ENCODE measurements at places on chromosomes 2 and 18.

- H3K36me3 ChIP-seq: no peaks in the 10 kb centered on the region
- no peak overlapping the region for H3K27ac ChIP-seq
- no peaks in the 10 kb centered on the region for H3K27me3 ChIP-seq
- H3K4me3 ChIP-seq: no peak overlapping the region
- no peak for DNase-seq
Measured at GRCh38 chr2:34050413-34050812, 451.3 kb upstream of the FAM98A start.

GRCh38 chr2:69353360-69353759 lies 33.7 kb downstream of the GFPT1 start:
- no peaks in the 10 kb centered on the region for H3K4me1 ChIP-seq
- DNase-seq: no peak
- no peak overlapping the region for H3K4me3 ChIP-seq
- H3K27ac ChIP-seq: no peak overlapping the region
- no peaks in the 10 kb centered on the region for H3K27me3 ChIP-seq
- peaks cover 47% of the 10 kb centered on the region for H3K36me3 ChIP-seq

DNA sequence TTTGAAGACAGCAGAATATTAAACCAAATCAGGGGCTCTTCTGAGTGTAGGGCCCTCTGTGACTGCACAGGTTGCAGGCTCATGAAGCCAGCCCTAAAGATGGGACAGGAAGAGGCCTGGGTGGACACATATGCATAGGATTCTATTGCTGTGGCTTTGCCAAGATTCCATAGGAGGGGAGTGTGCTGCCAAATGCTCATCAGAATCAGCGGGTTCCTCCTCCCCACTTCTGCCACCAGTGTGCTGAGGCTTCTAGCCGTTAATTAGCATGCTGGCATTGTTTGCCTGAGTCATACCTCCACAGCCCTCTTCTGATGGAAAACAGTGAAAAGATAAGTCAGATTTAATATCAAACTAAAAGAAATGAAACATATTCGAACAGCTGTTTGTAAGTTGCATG lies 103.9 kb upstream of the TMEFF2 start:
- no peak overlapping the region for H3K4me3 ChIP-seq
- DNase-seq: no peak
- H3K27me3 ChIP-seq: no peaks in the 10 kb centered on the region
- H3K4me1 ChIP-seq: no peaks in the 10 kb centered on the region

GRCh38 chr18:7096838-7097237 lies 20.8 kb downstream of the LAMA1 start:
- no peak overlapping the region for H3K27ac ChIP-seq
- no peaks in the 10 kb centered on the region for H3K4me1 ChIP-seq
- no peaks in the 10 kb centered on the region for H3K27me3 ChIP-seq
- no peak for DNase-seq
- H3K4me3 ChIP-seq: no peak overlapping the region

- no peaks in the 10 kb centered on the region for H3K27me3 ChIP-seq
- no peak overlapping the region for H3K4me3 ChIP-seq
Measured at GRCh38 chr2:9655441-9656269, 24.9 kb upstream of the YWHAQ start.

Measured in muscle of leg (tissue), 16 donors.